Stimulated activated CD4-positive, alpha-beta T cell treated with anti-CD3 and anti-CD28 coated beads, Interleukin-15, amount 100 ng/mL, for 48 hours (primary cell): ENCODE measurements at places on chromosomes 2 and 18.

GRCh38 chr2:43347746-43348145 lies 121.3 kb upstream of the ZFP36L2 start:
- no peak for DNase-seq

DNA sequence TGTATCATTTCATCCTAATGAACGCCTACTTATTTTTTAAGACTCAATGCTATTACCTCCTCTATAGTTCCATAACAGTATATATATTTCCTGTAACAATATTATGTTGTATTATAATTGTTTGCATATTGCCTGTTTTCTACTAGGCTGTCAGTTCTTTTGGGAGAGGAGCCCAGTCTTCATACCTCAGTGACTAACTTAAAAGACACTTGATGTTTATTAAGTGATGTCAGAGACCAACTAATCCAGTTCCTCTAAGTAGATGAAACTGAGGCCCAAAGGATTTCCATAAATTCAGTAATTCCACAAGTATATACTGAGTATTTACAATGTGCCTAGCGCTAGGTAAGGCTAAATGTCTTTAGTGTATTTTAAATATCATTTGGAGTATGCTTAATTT lies 48.9 kb upstream of the AAK1 start:
- no peak for DNase-seq

DNA sequence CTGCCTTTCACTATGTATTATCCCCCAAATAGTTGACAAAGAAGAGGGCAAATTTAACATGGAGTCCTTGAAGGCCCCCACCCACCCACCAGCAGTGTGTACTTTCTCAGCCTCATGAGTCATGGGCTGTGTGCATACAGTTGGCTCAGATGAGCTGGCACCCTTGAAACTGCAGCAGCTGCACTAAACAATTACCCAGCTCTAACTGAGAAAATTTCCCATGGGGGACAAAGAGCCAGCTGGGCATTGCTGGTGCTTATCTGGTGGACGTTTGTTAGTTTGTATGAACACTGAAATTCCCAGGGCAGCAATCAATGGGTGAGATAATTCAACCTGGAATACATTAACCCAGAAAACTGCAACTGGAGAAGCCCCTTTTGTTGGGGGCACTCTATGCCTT lies 131.7 kb downstream of the GCA start:
- no peak for DNase-seq

- no peak for DNase-seq
Measured at GRCh38 chr2:60880643-60881046, 729 bp upstream of the REL start.

- DNase-seq: no peak
Measured at GRCh38 chr2:218046238-218046637, 22.8 kb upstream of the RUFY4 start.

- no peak for DNase-seq
Measured at GRCh38 chr2:187552828-187553681, 1.2 kb downstream of the TFPI start.

GRCh38 chr2:211512806-211513205 lies 956.4 kb downstream of the CPS1 start:
- no peak for DNase-seq

DNA sequence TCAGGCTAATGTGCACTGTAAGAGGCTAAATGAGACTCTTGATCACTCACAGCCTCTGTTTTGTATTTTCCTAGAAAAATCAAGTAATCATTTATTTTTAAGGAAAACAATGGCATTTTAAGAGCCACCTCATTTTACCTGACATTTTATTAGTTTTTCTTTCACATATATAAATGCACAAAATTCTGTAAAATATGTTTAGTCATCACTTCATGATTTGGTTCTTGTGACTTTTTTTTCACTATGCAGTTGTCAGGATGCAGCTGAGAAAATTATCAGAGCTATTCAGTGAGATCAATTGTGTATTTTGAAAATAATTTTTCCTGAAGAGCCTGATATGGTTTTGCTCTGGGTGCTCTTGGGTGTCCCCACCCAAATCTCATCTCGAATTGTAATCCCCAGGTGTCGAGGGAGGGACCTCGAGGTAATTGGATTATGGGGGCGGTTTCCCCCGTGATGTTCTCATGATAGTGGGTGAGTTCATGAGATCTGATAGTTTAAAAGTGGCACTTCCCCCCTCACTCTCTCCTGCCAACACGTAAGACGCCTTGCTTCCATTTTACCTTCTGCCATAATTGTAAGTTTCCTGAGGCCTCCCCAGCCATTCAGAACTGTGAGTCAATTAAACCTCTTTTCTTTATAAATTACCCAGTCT lies 16.1 kb upstream of the ANXA4 start:
- no peak for DNase-seq

DNA sequence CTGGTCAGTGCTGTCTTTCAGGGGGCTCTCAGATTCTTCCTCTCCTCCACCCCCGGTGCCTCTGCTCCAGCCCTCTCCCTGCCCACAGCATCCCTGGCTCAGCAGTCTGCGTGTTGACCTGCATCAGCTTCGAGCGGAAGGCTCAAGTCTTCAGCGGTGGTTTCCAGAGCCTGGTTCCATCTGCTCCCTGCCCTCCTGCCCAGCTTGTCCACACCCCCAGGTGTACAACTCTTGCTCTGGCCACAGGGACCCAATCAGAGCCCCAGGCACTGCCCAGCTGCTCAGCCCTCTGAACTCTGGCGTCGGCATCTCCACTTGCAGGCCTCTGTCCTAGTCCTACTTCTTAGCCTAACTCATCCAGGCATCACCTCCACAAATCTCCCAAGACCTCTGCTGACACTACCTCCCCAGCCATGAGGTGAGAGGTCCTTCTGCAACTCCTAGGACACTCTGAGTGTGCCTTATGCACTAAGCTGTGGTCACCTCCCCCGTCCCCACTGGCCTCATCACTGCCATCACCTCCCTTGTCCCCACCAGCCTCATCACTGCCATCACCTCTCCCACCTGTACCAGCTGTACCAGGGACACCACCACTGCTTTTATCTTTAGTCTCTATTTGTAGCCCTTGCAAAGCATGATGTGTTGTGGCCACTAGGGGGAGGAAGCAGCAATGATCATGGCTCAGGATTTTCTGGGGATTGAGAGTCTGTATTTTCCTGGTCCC lies 60.9 kb downstream of the EDAR start:
- peak; percentile 13 for DNase-seq

DNA sequence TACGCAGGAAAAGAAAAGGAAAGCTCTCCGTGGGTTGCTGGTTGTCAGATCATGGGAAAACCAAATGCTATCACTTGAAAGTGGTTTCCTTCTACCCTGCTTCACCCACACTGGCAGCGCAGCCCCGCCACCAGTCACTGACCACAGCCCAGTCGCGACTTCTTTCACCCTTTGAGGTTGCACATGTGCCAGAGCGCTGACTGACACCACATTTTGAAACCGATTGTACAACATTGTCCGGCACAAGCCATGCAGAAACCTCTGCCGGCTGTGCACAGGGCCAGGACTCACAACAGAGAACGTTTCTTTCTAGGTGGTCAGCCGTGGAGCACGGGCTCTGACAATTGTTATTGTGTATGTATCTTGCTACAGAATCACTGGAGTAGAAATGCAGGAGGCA lies 827.2 kb upstream of the POU3F3 start:
- no peak for DNase-seq
